Activated naive CD4-positive, alpha-beta T cell (primary cell): ENCODE measurements at places on chromosomes 2 and 18.

DNA sequence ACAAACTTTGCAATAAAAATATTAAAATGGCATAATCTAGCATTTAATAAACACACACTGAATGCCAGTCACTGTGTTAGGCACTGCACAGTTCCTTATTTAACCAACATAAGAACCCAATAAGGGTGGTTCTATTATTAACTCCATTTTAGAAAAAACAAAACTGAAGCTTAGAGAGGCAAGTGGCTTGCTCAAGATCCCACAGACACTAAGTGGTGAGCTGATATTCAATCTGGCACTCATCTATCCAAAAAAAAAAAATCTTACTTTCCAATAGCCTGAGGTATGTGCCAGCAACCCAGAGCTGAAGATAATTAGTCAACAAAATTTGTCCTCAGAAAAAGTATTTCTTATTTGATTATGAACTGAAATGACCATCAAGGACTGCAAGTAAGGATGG lies 799 bp downstream of the CYTIP start:
- DNase-seq, result no peak

DNA sequence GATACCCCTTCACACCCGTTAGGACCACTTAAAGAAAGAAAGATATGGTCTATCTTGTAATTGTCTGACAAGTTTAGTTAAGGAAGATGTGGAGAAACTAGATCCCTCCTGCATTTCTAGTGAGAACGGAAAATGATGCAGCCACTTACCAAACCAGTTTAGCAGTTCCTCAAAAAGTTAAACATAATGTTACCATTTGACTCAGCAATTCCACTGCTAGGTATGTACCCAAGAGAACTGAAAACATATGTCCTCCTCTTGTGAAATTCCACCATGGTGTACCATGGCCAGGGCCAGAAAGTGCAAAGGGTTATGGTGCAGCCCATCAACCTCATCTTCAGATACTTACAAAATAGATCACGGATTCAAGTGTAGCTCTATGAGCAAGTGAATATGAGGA lies 79.0 kb upstream of the ID2 start:
- DNase-seq, result no peak

DNA sequence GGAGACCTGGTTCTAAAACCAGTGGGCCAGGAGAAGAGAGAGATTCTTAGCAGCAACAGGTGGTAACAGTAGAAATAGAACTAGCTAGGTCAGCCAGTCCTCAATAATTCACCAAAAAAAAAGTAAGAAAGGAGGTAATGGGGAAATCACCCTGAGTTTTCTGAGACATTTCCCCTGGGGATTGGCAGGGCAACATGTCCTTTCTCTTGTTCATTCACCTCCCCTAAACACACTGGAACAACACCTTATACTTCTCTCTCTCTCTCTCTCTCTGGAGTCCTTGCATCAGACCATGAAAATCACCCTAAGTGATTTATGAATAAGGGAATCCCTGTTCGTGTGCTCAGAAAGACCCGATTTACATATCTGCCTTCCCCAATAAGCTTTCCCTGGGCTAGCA lies 64.8 kb downstream of the COX7A2L start:
- DNase-seq, result no peak

DNA sequence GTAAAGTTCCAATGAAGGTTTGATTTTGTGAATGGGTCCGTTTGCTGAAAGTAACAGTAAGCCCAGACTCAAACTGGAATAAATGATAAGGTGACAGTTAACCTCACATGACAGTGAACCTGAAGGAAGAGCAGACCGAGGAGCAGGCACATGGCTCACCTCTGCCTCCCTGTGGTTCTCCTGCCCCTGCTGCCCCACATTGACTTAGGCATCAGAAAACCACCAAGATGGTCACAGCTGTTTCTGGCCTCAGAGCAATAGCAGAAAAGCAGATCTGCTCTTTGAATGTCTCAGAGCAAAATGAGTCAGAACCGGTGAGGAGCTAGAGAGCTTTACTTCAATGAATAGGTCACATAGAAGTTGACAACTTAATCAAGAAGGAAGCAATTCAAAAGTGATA lies 487.6 kb downstream of the METTL4 start:
- no peak for DNase-seq

DNA sequence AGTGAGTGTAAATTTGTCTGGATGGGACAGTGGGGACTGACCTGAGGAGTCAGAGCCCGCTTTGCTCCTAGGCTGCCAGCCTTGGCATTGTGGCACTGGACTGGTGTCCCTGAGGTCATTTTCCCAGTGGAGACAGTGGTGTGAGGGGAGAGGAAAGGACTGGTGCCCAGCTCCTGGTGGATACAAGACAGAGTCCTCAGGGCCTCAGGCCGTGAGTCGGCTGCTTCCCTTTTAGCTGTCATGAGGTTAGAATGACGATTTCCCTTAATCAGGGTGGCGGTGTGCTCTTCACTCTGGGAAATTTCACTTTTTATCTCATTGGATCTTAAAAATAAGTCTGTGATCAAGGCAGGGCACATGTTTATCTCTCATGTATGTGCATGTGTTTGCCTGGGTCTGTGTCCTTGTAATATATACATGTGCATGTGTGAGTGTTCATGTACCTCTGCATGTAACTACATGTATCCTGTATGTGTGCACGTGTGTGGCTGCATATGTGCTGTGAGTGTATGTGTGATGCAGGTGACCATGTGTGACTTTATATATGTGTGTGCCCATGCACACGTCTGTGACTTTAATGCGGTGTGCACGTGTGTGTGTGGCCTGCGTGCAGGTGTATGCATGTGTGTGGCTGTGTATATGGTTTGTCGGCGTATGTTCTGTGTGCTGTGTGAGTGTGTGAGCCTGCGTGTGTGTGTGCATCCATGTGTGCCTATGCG lies 55.7 kb downstream of the GLI2 start:
- no peak for DNase-seq

- DNase-seq, result no peak
Observed at GRCh38 chr2:57185568-57185967, 861.0 kb upstream of the VRK2 start.

DNA sequence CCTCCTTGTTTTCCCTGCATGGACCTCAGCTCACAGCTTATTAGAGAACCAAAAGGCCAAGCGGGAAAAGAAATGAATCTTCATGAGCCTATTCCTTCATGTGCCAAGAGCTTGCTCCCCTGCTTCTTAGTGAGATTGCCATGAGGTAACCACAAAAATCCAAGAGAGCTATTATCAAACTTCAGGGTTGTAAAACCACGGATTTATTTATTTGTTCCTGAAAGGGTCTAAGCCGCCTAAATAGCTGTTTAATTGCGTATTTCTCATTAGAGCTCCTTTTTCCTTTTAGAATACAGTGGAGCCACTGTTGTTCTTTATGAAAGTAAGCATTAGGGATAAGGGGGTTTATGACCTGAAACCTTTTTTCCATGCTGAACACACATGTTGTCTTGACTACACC lies 58.0 kb downstream of the SRD5A2 start:
- DNase-seq, result no peak

DNA sequence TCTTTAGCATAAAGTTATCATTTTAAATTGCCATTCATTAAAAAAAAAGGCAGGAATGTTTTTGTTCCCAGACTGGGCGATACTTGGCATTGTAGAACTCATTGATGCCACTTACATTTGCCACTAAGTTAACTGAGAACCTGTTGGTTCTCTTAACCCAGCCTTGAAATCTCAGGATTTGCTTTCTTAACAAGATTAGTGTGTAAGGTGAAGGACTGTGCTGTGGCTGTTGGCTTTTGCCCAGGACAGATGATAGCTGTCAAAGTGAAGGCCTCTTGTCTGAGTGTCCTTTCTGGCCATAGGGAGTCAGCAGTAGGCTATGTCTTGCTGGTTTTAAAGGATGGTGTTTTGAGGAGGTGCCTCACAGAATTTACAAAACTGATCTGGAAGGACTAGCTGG lies 2.6 kb downstream of the DPYSL5 start:
- DNase-seq, result no peak

DNA sequence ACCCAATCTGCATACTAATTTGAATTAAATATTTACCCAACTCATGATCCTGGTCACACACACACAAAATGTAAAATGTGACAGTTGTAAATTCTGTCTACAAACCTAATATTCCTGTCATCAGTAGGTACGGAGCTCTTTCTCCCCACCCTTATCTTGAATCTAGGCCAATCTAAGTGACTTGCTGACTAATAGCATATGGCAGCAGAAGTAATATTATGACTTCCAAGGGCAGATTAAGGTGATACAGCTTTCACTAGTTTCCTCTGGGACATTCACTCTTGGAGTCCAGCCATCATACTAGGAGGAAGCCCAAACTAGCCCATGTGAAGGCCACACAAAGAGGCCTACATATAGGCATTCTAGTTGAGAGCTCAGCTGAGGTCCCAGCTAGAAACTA lies 89.4 kb downstream of the TMEM131 start:
- DNase-seq, result no peak

- no peak for DNase-seq
Observed at GRCh38 chr2:232689152-232689910, 7.8 kb upstream of the GIGYF2 start.

DNA sequence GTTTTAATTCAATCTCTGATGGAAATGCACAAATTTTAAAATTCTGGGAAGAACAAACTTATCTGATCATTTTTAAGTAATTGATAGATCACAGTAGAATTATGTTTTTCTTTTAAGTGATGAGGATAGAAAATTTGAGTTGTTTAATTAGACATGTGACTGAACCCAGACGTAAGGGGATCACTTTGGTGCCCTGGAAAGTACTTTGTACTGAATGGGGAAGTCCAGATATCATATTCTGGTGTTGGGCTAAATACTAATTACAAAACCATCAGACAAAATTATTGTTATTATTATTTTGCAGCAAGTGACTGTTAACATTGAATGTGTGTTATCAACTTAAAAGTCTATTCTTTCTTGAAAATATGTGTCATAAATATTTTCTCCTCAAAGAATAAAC lies 994.6 kb downstream of the TSN start:
- DNase-seq, result no peak

DNA sequence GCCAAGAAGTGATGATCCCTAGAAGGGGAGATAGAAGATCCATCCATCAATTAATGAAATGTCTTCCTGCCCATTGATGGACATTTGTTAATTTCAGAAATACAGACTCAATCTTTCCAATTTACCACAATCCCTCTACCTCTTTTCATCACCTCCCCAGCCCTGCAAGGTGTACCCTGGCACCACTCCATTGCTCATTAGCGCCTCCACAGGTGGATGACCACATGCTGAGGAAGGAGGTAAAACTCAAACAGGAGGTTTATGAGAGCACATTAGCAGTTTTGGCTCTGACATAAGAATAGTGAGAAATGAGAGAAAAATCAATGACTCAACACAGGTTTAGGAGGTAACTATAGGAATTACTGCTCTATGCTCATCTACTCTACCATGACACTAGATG lies 208.0 kb downstream of the C1D start:
- no peak for DNase-seq

- DNase-seq, result no peak
Observed at GRCh38 chr2:183060571-183061231, 17.8 kb upstream of the DUSP19 start.

- DNase-seq, result peak; percentile 32
Observed at GRCh38 chr2:221572821-221573429, 821 bp upstream of the EPHA4 start.

DNA sequence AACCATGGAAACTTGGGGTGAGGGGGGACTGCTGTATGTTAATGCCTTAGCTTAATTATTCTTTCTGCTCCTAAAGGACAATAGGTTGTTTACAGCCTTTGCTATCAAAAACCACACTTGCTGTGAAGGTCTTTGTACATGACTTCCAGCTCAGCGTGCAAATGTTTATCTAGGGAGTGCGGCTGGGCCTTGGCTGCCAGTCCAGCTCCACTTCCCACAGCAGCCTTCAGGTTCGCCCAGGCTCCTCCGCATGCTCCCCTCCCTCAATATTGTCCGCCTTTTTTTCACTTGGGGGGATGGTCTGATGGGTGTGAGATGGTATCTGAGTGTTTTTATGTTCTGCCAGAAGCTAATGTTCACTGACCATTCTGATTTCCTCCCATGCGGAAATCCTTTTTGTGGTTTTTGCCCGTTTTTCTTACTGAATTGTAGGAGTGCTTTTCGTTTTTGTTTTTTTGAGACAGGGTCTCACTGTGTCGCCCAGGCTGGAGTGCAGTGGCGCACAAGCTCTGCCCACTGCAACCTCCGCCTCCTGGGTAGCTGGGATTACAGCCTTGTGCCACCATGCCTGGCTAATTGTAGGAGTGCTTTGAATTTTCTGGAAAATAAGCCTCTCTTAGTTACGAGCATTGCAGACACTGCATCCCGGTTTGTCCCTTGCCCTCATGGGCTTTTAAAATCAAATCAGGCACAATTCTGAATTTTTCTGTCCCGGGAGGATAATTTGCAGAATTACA lies 28.8 kb downstream of the SH3BP4 start:
- DNase-seq, result no peak

DNA sequence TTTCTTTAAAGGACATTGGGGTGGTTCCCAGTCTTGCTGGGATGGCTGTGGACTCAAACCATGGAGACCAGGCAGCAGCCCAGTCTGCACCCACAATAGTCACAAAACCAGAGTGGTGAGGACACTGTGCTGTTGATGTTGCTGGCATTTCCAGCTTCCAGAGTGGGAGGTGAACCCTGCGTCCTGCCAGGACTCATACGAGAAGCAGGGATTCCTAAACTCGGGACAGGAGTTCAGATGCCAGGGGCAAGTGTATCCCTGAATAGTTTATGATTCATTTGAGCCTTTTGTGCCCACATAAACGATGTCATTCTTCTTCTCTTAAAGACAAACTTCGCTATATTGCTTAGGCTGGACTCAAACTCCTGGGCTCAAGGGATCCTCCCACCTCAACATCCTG lies 62.8 kb downstream of the TCF7L1 start:
- no peak for DNase-seq

DNA sequence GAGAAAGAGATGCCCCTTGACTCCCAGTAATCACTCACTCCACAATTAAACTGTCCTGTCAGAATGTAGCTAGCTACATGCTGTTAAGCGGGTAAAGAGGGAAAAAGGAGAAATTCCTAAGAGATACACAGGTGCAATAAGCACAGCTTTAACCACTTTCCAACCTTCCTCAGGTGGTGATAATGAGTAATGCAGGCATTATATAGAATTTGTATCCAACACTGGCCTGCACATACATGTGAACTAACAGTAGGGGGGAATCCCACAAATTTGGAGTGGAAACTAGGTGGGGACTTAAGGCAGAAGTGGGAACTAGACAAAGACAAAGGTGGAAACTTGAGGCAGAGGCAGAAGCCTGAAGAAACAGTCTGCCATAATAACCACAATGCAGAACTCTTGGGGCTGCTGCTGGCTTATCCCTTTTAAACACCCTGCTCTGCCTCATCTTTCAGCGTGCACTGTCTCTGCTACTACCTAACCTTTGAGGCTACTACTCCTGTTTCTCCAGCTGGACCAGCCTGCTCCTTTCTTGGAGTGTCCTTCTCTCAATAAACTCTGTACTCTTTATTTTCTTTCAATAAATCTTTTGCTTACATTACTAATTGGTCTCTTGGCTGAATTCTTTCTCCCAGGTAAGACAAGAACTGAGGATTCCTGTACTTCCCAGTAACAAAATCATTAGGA lies 259.7 kb downstream of the PDE11A start:
- no peak for DNase-seq

DNA sequence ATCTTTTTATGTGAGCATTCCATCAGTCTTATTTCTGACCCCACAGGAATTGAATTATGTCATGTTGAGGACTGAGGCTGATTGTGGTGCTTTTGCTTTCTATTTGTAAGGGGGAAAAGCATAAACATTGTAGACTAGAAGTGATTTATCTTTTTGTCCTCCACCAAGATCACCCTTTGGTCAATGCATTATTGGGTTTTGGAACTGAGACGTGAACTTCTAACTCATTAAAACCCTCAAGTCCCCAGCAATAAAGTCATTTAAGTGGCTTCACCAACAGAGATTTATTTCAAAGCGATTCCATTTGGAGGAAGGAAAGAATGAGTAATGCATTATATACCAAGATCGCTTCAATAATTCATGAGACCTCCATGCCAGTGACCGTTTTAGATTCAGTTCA lies 75.5 kb upstream of the TXNDC2 start:
- no peak for DNase-seq
